ENCODE measurements at places on chromosomes 5 and 9.

- no peak for DNase-seq
These were observed 50.8 kb downstream of the GABBR2 start for GRCh38 chr9:98657897-98658296.

GRCh38 chr9:12785260-12785770, 10.5 kb downstream of the LURAP1L start:
- DNase-seq = no peak

DNA sequence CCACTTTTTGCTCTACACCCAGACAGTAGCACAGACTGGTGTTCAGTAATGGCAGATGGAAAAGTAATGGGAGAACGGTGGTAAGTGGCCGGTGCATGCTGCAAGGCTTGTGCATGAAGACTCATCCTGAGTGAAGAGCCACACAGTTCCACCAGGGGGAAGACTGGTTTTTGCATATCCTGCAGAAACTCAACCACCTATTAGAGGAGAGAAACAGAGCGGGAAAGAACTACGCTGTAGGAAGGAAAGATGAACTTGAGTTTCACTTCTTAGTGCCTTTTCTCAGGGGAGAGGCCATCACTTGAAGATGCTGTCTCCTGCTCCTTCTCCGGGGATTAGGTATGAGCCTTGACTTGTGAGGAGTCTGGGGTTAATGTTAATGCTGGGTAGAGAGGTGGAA, 9.4 kb upstream of the PRSS3 start:
- DNase-seq = no peak

- DNase-seq = no peak
These were observed 539.6 kb upstream of the CLINT1 start for GRCh38 chr5:158398360-158399201.

DNA sequence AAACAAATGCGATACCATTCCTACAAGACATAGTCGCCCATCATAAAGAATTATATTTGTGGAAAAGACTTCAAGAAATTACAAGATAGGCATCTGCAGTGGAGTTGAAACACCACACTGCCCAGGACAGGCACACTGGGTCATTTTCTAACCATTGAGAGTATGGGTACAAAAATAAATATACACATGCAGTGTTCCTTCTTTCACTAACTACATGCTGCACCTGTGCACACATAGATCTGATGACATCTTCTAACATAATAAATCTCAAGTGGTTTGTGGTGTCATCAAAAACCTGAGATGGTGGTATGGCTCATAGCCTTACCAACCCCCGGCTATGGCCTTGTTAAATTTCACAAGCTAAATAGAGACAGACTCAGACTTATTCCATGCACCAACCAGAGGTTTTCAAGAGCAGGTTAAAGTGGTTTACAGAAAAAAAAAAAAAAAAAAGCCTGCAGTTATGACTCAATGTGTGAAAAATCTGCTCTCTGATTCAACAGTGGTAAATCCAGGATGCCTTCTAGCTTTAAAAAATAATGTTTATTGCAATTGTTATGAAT, 12.4 kb upstream of the NFIB start:
- DNase-seq = no peak

DNA sequence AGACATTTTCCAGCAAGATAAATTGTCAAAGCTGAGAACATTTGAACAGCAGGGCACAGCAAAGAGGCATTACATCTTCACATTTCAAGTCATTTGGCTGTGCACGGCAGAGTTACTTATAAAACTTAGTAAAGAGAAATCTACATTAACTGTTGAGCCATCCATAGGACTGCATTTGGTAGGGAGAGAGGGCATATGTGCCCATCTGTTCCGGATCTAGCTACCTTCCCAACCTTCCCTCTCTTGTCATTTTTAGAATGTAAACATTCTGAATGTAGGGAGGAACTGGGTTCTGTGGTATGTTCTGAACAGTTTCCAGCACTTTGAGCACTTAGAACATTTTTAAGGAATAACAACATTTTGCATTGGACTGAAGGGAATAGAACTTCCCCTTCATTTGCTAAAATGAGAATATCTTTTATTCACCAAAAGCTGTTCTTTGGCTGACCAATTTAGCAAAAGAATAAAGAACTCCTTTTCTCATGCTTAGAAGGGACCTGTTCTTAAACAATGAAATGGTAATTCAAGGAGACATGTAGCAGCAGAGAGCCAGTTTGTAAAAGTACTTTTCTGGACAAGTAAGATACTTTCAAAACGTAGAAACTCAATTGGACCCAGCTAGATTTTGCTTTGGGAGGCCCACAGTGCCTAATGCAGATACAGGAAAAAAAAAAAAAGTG, 104.4 kb downstream of the CETN3 start:
- no peak for DNase-seq

DNA sequence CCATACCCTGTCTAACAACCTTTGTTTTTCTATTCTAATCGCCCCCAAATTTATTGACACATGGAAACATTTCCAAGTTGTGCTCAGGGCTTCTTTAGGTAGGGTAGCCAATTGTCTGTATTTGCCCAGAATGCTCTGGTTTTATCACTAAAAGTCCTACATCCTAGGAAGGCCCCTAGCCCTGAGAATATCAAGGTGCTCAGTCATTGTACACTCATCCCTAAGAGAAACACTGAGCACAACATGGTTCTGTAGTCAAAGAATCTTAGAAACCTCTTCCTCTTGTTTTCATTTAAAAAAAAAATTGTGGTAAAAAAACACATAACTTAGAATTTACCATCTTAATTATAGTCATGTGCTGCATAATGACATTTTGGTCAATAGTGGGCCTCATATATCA, 69.0 kb upstream of the BASP1 start:
- no peak for DNase-seq

DNA sequence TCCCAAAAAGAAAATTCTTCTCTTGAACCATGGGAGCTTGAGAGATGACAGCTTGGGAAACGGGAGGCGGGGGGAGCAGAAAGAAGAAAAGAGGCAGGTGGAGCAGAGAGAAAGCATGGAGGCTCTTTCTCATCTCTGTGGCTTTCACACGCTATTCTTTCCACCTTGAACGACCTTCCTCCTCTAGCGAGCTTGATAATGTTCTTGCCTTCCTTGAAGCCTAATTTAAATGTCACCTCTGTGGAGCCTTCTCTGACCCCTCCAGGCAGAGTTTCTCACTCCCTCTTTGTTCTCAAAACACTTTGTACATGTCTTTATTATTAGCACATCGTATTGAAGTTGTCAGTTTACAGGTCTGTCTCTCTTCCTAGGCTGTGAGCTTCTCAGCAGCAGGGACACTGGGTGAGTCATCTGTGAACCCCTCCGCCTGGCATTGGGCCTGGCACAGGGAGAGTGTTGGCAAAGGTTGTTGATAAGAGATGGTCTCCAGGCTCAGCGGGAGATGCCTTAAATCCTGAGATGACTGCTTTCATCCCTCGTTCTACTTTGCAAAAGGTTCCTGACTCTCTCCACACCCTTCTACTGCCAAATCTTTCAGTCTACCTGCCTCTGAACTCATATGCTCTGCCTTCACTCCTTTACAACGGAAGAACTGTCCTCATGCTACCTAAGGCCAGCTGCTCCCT, 14.1 kb upstream of the STRBP start:
- no peak for DNase-seq

GRCh38 chr5:2631758-2632157, 119.7 kb downstream of the IRX2 start:
- DNase-seq = no peak

- no peak for DNase-seq
These were observed 25.2 kb downstream of the EMB start for GRCh38 chr5:50415912-50416311.

DNA sequence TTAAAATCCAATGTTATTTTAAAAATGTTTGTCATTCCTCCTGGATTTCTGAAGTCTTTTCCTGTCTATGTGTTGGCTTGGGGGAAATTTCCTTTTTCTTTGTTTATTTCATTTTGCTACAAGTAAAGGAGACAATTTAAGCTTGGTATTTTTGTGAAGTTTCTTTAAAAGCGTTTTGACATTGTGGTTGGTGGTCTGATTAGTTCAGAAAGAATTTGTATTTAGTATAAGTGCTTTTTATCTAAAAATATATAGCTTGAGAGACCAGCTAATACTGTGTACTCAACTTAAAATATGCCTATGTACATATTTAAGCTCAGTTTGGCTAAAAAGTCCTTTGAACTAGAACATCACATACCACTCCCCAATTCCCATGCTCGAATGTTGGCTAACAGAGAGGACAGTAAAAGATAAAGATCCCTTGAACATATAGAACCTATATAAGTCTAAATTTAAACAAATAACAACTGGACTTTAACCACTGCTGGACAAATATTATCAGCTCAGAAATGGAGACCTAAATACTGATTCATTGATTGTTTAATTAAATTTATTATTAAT, 237.6 kb downstream of the TLE4 start:
- DNase-seq = no peak

GRCh38 chr5:24145806-24146205, 499.0 kb downstream of the CDH10 start:
- DNase-seq = no peak

GRCh38 chr9:112145886-112146285, 29.2 kb downstream of the SUSD1 start:
- no peak for DNase-seq

All from activated CD4-positive, alpha-beta T cell treated with anti-CD3 and anti-CD28 coated beads for 1 hour (primary cell).